ENCODE measurements at places on chromosomes 7 and 10.

- no peak for DNase-seq
Measured at GRCh38 chr10:62047228-62047892, 145.9 kb downstream of the ARID5B start.

GRCh38 chr10:66832781-66833422, 92.9 kb upstream of the LRRTM3 start:
- DNase-seq = no peak

DNA sequence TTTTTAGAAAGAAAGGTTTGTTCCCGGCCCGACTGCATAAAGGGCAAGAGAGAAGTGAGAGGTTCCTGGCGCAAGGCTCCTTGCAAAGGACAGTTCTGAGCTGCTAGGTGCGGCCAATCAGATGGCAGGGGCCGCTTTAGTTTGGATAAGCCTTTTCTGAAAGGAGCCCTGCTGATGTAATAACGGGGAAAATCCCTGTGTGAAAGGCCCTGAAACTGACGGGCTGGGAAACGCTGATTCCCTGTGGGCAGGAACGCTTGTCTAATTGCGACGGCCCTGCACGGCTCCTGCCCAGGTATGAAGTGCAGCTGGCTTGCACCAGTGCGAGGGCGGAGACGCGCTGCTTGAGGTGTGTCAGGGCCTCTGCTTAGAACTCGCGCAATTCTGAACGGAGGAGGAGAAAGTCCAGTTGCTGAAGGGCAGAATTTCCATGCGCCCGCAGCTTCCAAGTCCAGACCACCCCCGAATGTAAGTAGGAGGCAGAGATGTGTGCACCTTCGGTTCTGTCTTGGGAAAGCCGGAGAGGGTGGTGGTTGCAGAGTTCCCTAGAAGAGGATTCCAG, 30.5 kb downstream of the TACC2 start:
- DNase-seq = no peak

GRCh38 chr7:50321487-50322067, 17.1 kb downstream of the IKZF1 start:
- no peak for DNase-seq

DNA sequence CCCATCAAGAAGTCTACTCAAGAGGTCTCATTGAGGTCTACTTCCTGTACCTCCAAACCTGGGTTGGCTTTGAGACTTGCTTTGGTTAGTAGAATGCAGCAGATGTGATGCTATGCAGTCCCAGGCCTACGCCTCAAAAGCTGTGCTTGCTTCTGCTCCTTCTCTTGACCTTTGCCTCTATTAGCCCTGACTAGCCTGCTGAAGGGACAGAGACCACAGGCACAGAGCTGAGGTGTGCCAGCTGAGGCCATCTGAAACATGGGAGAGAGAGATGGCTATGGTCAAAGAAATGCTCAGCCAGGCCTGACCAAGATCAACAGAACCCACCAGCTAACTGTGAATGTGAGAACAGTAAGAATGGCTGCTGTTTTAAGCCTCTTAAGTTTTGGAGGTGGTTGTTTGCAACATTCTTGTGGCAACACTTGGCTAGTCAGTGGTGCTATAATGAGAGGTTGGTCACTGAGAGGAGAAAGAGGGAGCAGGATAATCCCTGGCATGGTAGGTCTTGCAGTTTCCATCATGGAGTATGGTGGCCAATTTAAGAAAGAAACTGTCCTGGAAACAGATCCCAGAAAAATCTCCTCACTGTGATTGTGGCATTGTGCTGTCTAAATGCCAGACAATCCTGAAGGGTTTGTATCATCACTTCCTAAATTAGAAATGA, 176.1 kb upstream of the PHYHIPL start:
- DNase-seq = no peak

DNA sequence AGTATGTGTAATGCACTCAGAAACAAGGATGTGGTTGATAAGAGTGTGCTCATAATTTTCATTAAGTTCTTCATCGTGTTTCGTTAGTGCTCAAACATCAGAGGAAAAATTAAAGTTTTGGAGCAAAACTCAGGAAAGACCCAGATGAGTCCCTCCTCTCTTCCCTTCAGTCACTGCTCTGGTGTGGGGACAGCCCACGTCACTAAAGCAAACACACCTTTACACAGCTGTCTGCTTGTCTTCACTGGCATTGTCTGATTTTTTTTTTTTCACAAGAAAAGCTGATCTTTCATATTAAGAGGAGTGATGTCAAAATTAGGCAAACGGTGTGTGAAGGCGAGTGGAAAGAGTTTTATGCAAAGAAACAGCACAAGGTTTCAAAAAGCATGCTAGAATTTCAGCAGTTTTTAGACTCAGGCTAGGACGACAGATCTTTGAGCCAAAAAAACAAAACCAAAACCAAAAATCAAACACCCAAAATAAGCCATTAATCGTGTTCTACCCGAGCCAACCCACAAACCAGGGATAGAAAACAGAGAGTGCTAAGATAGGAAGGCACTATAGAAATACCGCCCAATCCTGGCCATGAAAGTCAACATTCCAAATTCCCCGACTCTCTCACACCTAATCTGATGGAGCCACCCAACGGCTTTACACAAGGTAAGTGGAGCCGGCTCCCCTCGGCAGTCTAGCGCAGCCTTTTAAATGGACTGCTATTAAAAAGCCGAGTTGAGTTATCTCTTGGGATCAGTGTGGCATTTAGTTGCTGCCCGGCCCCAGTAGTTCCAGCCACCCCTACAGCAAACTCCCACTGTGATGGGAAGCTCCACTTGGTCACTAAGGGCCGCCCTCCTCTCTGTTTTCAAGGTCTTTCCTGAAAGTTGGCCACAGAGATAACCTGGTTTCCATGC, 27.9 kb upstream of the GATA3 start:
- no peak for DNase-seq

DNA sequence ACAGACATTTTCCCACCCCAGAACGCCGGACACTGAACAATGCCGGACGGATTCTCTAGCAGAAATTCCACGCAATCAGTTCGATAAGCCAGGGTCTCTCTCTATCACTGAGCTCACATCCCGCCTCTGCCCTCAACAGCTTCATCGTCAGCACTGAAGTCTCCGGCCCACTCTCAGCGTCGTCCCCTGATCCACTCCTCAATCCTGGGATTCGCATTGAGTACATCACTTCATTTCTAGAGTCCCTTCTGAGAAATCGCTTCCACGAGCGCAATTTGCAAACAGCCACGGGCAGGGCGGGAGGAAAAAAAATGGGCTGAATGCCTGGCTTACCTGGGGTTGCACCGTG, 365 bp downstream of the YME1L1 start:
- no peak for DNase-seq

GRCh38 chr10:12459762-12460161, 110.4 kb downstream of the CAMK1D start:
- no peak for DNase-seq

DNA sequence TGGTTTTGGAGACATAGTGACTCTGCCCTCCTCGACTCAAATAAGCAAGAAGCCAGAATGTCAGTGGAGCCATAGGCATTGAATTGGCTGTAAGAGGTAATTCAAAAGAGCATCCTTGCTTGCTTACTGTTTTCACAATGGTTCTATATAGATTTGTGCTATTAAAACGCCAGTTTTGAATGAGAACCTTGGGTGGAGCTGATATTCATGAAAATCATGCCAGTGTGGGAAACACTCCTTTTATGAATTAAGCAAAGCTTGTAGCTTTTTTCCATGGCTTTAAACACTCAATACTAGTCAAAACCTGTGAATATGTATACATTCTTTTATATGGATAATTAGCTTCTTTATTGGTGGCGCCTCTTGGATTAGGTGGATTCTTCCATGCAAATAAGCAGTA, 252.5 kb downstream of the SLC25A13 start:
- DNase-seq = no peak

GRCh38 chr7:134707663-134708378, 61.2 kb downstream of the BPGM start:
- DNase-seq = no peak

- no peak for DNase-seq
Measured at GRCh38 chr7:68853254-68853653, 745.0 kb upstream of the AUTS2 start.

DNA sequence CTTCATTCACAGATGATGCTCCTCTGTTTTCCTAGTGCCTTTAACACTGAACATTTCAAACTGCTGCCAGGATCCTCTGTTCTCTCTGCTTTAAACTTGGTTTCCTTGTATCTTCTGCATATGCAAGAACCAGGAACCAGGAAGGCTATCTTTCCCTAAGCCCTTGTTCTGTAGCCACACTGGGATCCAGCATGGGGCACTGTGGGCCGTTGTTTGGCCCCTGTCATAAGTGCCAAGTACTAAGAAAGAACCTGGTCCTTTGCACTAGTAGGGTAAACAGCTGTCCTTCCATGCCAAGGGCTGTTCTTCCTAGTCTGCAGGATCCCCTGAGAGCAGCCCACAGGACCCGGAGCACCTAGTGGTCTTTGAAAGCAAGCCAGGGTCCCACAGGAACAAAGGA, 49.0 kb upstream of the TRIM8 start:
- no peak for DNase-seq

DNA sequence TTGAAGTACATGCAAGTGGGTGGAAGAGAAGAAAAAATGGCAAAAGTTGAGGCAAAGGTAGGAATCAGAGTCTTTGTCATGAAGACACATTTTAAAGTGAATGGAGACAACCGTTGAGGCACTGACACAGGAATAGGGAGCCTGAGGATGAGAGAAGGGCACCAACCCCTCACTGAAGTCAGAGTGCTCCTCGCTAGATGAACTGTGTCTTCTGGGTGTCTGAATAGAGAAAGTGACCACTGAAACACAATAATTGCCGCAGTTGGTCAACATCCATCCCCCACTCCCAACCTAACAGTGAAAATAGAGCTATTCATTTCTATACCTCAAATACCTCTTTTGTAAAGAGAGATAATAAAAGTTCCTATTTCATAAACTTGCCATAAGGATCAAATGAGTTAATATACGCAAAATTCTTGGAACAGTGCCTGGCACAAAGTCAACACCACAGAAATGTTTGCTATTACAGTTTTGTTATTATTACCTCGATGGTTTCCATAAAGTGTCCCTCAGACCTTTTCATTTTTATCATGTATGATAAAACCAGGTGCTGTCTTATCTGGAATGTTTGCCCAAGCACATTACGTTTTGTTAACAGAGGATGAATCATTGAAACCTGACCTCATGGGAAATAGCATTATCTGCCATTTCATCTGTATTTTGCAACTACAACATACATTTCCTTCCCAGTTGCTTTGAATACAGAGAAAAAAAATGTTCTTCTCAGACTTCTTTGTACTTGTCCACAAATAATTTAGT, 61.8 kb upstream of the SP4 start:
- DNase-seq = no peak
